ENCODE measurements at places on chromosomes 6 and 20. TPM values are rescaled to one million over a fixed set of nuclear protein-coding genes. Genes with fewer than 3 reads are reported as not detected.

Gene SIRPD
- polyA plus RNA-seq, result not detected

- no peak for DNase-seq
These were observed 24.5 kb downstream of the MAP3K5 start for GRCh38 chr6:136767570-136768309.

Gene TSBP1
- 0.37 TPM for polyA plus RNA-seq

GRCh38 chr20:24761220-24762065 is 187.6 kb upstream of the CST7 start:
- no peak for DNase-seq

GRCh38 chr6:65450451-65450850 is 256.6 kb downstream of the EYS start:
- no peak for DNase-seq

- DNase-seq, result no peak
These were observed 77.6 kb upstream of the FYN start for GRCh38 chr6:111950661-111951496.

Gene EBF4
- polyA plus RNA-seq, result 32.9 TPM

GRCh38 chr6:168583821-168584220 is 142.8 kb downstream of the SMOC2 start:
- DNase-seq, result no peak

Gene FOXA2
- polyA plus RNA-seq, result 44.2 TPM

DNA sequence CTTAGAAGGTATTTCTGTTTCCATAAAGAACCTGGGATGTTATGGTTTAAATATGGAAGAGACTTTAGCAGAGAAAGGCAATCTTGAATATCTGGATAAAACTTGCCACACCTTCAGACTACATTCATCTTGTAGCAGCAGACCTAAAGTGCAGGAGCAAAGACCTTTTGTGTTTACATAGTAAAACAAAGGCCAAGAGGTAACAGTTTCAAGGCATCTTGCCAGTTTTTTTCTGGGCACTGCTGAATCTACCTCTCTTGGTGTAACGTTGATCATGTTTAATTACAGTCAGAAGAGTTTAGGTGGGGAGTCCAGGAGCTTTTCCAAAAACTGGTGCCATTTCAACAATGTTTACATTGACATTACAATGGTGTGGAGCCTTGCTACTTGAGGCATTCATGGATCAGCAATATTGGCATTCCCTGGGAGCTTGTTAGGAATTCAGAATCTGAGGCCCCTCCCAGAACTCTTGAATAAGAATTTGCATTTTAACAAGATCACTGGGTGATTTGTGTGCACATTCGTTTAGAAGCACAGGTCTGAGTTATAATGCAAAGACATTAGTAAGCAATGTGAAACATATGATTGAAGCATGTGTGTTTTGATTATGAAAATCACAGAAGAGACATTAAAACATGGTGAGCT is 94.5 kb downstream of the F13A1 start:
- DNase-seq, result no peak

- DNase-seq, result no peak
These were observed 274.9 kb downstream of the RFPL4B start for GRCh38 chr6:112622036-112622435.

- no peak for DNase-seq
These were observed 27.6 kb downstream of the PARD6B start for GRCh38 chr20:50758992-50759391.

DNA sequence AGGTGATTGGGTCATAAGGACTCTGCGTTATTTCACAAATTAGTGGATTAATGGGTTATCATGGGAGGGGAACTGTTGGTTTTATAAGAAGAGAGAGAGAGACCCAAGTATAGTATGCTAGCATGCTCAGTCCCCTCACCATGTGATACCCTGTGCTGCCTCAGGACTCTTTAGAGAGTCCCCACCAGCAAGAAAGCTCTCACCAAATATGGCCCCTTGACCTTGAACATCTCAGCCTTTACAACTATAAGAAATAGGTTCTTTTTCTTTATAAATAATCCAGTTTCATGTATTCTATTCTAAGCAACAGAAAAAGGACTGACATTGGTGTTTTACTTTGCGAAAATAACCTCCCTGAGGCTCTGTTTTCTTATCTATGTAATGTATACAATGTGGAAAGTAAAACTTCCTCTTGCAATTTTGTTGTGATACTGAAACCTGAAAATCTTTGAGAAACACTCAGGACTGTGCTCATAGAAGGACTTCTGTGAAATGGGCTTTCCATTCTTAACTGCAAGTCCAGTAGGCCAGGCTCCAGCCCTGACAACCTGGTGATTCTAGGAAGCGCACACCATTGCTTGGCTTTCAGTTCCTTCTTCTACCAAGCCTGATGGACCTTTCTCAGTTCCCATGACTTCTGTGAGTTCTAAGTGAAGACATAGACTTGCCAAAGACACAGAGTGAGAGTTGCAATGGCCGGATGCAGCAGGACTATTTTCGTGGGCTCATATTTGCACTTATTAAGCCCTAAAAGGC is 21.9 kb downstream of the SIRPD start:
- DNase-seq, result no peak

GRCh38 chr20:55777641-55778040 is 227.7 kb downstream of the CBLN4 start:
- no peak for DNase-seq

Gene FLRT3
- polyA plus RNA-seq, result 16.2 TPM

Gene RCAN2
- polyA plus RNA-seq, result 2.6 TPM

GRCh38 chr20:48120120-48120519 is 334.8 kb upstream of the SULF2 start:
- no peak for DNase-seq

DNA sequence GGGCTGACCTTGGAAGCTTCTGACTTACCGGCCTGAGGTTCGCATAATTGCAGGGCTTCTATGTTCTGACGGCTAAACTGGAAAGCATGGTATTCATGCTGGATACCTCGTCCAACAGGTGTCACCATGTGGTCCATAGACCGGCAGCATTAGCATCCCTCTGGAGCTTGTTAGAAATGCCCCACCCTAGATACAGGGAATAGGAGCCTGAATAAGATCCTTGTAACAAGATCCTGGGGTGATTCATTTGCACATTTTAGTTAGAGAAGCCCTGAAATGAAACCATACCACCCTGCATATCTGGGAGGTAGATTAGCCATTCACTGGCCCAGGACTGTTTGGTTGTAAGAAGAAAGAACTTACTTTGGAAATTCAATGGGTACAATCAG is 77.7 kb downstream of the TMEM170B start:
- DNase-seq, result no peak

DNA sequence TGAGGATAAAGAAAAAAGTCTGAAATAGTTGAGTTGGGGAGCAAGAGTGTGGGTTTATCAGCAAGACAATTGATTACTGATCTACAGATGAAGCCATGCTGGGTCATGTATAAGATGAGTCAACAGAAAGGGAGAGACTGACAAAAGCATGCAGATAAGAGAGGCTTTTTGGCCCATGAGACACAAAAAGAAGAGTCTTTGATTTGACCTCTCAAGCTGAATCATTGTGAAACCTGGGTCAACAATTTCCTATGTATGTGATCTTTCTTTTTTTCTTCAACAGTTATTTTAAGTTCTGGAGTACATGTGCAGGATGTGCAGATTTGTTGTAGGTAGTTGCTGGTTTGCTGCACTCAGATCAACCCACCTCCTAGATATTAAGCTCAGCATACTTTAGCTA is 15.9 kb downstream of the RIMS1 start:
- no peak for DNase-seq

Gene PGC
- 5.4 TPM for polyA plus RNA-seq

GRCh38 chr6:150391890-150392289 is 23.1 kb downstream of the IYD start:
- no peak for DNase-seq

Gene LAMP5
- polyA plus RNA-seq, result 1.7 TPM

- DNase-seq, result peak; percentile 63
These were observed 878 bp downstream of the HLA-C start for GRCh38 chr6:31270788-31271640.

Gene HLA-DQA2
- 1.2 TPM for polyA plus RNA-seq

- no peak for DNase-seq
These were observed 74.6 kb upstream of the L3MBTL3 start for GRCh38 chr6:129943637-129944271.

GRCh38 chr6:101605874-101606273 is 212.4 kb downstream of the GRIK2 start:
- DNase-seq, result no peak

DNA sequence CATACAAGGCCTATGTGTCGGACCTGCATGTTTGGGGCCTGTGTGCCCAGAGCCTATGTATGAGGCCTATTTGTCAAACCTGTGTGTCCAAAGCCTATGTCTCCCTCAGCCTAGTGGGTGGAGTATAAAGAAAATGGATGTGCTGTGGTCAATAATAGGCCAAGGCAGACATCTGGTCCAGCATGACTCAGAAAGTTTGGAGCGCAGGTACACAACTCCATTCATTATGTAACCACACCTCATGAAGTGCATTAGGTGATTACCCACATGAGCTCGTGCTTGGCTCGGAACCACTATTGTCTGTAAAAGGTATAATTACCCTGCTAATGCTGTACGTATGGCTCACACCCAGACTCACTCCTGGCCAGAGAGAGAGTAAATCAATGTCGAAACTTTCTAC is 302.4 kb upstream of the POU3F2 start:
- DNase-seq, result no peak

DNA sequence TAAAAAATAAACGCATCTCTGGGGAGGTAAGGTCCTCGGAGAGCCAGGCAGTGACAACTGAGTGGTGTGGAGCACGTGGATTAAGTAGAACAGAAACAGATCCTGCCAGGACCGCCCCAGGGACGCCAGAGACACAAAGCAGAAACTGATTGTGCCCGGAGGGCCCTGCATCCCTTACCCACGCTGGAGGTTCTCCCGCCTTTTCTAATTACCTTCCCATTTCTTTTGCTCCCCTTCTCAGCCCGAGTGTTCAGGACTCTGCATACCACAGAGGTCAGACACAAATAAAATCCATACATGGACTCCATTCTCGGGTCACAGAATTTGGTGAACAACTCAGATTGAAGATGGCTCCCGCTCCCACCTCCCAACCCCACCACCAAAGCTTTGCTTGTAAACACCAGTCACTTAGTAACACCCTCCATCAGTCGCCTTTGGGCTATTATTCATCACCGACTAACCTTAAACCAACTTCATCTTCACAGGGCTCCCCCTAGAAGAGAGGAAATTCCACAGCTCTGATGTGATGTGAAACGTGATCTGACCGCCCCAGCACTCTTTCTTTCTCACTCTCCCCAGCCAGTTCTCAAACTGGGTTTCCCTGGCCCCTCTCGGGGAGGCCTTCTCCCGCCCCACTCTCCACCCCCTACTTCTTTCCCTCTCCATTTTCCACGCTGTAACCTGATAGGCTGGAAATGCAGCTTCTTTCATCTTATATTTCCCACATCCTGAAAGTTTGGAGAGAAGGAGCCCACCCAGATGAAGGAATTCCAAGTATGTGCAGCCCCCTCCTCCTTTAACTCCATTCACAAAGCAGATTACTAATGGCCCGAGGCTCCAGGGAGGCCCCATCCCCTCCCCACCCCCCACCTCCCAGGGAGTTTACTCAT is 32.5 kb upstream of the PIM1 start:
- peak; percentile 55 for DNase-seq

Gene GRM1
- 0.04 TPM for polyA plus RNA-seq

Gene TAGAP
- 0.90 TPM for polyA plus RNA-seq

DNA sequence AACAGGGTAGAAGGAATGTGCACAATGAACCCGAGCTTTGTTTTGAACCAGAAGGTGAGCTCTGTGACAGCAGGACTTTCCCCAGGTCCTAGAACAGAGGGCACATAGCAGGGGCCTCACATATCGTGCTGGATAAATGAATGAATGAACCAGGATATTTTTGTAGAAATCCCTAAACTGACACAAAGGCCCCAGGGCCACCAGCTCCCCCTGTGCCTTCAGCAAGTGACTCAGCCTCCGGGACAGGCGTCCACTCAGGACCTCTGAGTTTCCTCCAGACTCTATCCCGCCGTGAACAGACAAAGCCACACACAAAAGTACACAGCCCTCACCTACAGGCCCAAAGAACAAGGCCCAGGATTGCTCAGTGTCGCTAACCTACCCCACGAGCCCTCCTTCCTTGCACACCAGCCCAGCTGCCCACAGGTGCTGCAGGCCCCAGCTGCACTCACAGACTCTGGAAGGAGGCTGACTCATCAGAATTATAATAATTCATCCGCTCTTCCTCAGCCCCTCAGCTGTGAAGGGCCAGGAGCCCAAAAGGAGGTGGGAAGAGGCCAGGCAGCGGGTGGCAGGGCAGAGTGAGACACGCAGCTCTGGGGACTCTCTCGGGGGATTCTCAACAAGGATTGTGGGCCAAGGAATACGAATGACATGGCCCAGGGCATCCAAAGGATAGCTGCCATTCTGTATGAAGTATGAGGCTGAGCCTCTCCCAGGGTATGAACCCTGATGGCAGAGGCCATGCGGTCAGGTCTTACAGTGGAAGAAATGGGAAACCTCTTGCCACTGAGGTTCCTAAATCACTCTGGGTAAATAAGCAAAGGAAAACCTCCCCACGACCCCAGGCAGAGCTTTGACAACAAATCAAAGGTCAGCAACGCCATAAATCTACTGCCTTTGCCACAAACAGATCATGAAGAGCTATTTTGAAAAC is 40.9 kb downstream of the SUMO4 start:
- no peak for DNase-seq

Gene C20orf141
- polyA plus RNA-seq, result not detected

Gene GPLD1
- 2.9 TPM for polyA plus RNA-seq

DNA sequence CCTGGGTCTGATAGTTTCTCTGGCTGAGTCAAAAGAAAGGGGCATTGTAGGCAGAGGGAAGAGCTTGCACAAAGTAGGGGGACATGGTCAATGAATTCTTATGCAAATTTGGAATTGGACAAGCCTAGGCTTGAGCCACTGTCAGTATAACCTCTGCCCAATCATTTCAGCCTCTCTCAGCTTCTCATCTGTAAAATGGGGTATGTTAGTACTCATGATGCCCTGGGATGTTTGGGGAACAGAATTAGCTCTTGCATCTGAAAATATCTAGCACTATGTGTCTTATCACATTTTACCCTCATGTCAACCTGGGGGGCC is 148.6 kb downstream of the DHX35 start:
- no peak for DNase-seq

DNA sequence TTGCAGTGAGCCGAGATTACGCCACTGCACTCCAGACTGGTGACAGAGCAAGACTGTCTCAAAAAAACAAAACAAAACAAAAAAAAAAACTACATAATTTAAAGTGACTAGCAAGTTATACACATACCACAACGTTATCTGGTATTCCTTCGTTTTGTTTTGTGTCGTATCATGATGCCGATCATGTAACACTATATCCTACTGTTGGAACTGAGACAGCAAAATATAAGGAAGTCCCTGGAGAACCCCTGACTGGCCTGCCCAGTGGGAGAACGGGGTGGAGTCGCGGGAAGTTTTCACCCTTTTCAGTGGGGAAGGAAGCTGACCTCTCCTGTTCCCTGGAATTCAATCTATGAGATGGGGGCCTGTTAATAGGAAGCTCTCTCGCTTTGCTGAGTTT is 15.1 kb downstream of the SOX4 start:
- no peak for DNase-seq

- no peak for DNase-seq
These were observed 37.1 kb downstream of the KIF25 start for GRCh38 chr6:168034537-168034936.

GRCh38 chr20:46809706-46810360 is 84.8 kb upstream of the EYA2 start:
- DNase-seq, result no peak

- no peak for DNase-seq
These were observed 508.4 kb upstream of the SULF2 start for GRCh38 chr20:48293671-48294070.

- peak; percentile 75 for DNase-seq
These were observed 54.2 kb upstream of the FRMD1 start for GRCh38 chr6:168133168-168133561.

Measured in right lung (tissue), 10 donors.